ENCODE measurements at places on chromosomes 16 and 17. TPM values are rescaled to one million over a fixed set of nuclear protein-coding genes. Genes with fewer than 3 reads are reported as not detected.

Gene KRT40
- not detected for total RNA-seq

Gene KRTAP4-6
- total RNA-seq = not detected

Gene ZPBP2
- not detected for total RNA-seq

Gene KRT36
- 0.07 TPM for total RNA-seq

Gene ZNF207
- 232 TPM for total RNA-seq

Gene SHISA6
- not detected for total RNA-seq

Gene SPATA20
- 89.0 TPM for total RNA-seq

Gene ASGR2
- total RNA-seq = not detected

Gene NUPR1
- 18.5 TPM for total RNA-seq

Gene RARA
- 48.7 TPM for total RNA-seq

Gene NOMO2
- 111 TPM for total RNA-seq

Gene BRD7
- 62.1 TPM for total RNA-seq

Gene MEIOC
- total RNA-seq = 1.3 TPM

Gene SCNN1G
- 0.27 TPM for total RNA-seq

Gene LPO
- total RNA-seq = not detected

Gene ZSWIM7
- 47.7 TPM for total RNA-seq

Gene TAT
- not detected for total RNA-seq

Gene PRAC1
- not detected for total RNA-seq

Gene KRTAP2-3
- total RNA-seq = not detected

Gene MYL11
- total RNA-seq = 0.51 TPM

Gene HEATR9
- not detected for total RNA-seq

Gene SP6
- total RNA-seq = 3.4 TPM

Gene ASGR1
- 1.4 TPM for total RNA-seq

Gene TBC1D3B
- 3.0 TPM for total RNA-seq

Gene ADAP2
- 3.2 TPM for total RNA-seq

Gene UBN1
- 28.5 TPM for total RNA-seq

Gene TMIGD1
- not detected for total RNA-seq

Gene PERCC1
- not detected for total RNA-seq

Gene CD7
- total RNA-seq = not detected

Gene NPIPB6
- total RNA-seq = 1.9 TPM

Gene CSH1
- total RNA-seq = not detected

Gene SRSF1
- 251 TPM for total RNA-seq

Gene DPEP2NB
- not detected for total RNA-seq

Gene CDH16
- total RNA-seq = 2.6 TPM

Gene MLX
- 63.9 TPM for total RNA-seq

Gene AGRP
- total RNA-seq = not detected

Gene JPH3
- 1.9 TPM for total RNA-seq

Gene B9D1
- 52.2 TPM for total RNA-seq

Gene OR2C1
- not detected for total RNA-seq

Gene SLC52A1
- 0.68 TPM for total RNA-seq

Gene SSH2
- total RNA-seq = 29.8 TPM

Gene NTHL1
- total RNA-seq = 44.3 TPM

Gene GCGR
- 0.55 TPM for total RNA-seq

Gene ALOX12
- not detected for total RNA-seq

Gene IL34
- 0.77 TPM for total RNA-seq

Gene FBXL16
- total RNA-seq = 7.7 TPM

Gene CHRNB1
- 9.3 TPM for total RNA-seq

Gene STH
- total RNA-seq = not detected

Gene TPPP3
- 14.2 TPM for total RNA-seq

Gene SEPTIN12
- total RNA-seq = not detected

Gene TBC1D3K
- not detected for total RNA-seq

Gene CMTM1
- 1.4 TPM for total RNA-seq

Gene GPR139
- total RNA-seq = not detected

Gene MMP15
- 35.4 TPM for total RNA-seq

Gene WSCD1
- 3.9 TPM for total RNA-seq

Gene KRTAP4-9
- not detected for total RNA-seq

Gene NGFR
- 0.85 TPM for total RNA-seq

Gene EVPL
- total RNA-seq = 18.5 TPM
